ENCODE measurements at places on chromosomes 6 and 20.

- DNase-seq = no peak
Measured at GRCh38 chr6:30258204-30258603, 45.0 kb upstream of the TRIM26 start.

DNA sequence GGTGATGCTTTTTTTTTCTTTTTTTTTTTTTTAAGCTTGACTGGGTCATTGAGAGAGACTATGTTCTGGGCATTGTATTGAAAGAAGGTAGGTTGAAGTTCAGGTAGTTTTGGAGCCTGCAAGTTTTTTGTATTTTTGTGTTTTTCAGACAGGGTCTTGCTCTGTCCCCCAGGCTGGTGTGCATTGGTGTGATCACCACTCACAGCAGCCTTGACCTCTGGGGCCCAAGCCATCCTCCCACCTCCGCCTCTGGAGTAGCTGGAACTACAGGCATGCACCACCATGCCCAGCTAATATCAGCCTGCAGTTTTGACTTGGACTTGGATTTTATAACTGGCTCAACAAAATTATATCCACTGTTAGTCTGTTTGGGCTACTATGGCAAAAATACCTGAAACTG lies 31.7 kb upstream of the TFAP2A start:
- no peak for DNase-seq

GRCh38 chr6:92110403-92110802 lies 1309.0 kb downstream of the EPHA7 start:
- DNase-seq = no peak

DNA sequence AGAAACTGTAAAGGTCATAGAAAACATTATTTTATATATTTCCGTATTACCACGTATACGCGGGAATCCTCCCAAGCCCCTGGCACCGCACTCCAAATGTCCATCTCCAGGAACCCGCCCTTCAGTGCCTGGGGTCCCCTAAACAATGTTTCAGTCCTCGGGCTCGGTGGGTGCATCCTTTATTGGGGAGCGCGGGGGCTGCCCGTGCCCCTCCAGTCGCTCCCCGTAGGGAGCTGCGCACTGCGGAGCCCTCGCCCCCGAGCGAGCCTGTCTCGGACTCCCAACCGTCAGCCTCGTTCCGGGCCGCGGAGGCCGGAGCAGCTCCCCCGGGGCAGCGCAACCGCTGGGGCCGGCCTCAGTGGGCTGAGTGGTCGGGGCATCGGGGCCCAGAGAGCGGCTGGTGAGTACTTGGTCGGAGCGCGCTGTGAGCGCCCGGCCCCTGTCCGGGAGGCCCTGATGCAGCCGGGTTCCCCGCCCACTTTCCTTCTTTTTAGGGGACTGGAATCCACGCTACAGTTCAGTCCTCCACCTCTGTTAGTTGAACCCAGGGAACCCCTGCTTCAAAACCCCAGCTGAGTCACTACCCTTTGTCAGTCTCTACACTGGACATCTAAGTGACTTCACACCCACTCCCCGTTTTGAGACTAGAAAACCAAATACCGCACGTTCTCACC lies at the start of gene DNAH8:
DNAH8 (plus strand) TSS at position 296 of the 674 bp plus-strand sequence. CDS start 7,499 bp downstream, outside the sequence.
- no peak for DNase-seq

DNA sequence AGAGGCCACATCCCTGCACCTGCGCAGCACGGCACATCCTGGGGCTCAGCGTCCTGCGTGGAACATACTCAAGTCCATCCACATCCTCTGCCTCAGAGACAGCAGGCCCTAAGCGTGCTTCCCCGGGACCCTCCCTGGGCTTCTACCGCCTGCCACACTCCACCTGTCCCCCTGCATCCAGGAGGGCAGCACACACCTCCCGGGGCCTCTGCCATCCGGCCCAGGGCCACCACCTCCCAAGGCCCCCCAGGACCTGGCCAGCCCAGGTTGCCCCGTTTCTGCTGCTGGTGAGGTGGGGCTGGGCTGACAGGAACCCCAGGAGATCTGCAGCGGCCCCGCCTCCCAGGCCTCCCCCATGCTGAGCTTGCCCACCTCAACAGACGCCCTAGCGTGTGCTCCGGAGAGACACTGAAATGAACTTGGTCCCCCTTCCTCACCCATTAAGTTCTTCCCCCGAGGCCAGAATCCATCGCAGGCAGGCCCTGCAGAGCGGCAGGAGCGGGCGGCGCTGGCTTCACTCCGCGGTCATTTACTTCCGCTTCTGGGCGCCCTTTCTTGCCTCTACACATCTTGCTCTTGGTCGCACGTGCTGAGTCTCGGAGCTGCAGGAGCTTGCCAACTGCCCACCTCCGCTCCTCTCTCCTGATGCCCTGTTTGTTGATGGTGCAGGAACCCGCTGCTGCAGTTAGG lies 235.3 kb downstream of the TAF4 start:
- DNase-seq = no peak

DNA sequence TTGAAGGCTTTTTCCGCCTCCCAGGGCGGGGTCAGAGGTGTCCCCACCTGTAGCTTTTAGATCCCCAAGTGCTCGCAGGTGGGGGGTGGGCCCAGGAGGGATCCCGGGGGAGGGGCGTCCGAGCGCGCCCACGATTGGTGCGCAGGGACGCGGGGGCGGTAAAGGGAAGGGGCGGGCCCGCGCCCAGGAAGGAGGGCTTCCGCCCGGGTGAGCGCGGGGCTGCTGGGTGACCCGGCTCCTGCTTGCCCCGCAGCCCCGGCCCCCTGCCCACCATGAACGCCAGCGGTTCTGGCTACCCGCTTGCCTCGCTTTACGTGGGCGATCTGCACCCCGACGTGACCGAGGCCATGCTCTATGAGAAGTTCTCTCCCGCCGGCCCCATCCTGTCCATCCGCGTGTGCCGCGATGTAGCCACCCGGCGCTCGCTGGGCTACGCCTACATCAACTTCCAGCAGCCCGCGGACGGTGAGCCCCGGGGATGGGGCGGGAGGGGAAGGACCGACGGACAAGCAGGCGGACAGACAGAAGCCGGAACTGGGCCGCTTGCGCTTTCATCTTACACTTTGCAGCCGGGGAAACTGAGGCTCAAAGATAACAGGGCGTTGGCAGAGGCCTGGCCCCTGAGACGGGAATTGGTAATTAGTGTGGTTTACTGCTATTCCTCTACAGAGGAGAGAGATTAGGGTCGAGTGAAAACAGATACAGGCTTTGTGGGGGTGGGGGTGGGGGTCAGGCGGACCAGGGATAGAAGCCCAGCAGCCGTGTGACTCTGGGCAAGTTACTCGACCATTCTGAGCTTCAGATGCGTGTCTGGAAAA lies at the start of gene PABPC1L:
PABPC1L (plus strand) TSS at position 189 of the 818 bp plus-strand sequence; CDS start at position 273, 84 bp downstream.
- DNase-seq = peak; percentile 93

- peak; percentile 41 for DNase-seq
Measured at GRCh38 chr6:7152462-7152861, 44.7 kb downstream of the RREB1 start.

DNA sequence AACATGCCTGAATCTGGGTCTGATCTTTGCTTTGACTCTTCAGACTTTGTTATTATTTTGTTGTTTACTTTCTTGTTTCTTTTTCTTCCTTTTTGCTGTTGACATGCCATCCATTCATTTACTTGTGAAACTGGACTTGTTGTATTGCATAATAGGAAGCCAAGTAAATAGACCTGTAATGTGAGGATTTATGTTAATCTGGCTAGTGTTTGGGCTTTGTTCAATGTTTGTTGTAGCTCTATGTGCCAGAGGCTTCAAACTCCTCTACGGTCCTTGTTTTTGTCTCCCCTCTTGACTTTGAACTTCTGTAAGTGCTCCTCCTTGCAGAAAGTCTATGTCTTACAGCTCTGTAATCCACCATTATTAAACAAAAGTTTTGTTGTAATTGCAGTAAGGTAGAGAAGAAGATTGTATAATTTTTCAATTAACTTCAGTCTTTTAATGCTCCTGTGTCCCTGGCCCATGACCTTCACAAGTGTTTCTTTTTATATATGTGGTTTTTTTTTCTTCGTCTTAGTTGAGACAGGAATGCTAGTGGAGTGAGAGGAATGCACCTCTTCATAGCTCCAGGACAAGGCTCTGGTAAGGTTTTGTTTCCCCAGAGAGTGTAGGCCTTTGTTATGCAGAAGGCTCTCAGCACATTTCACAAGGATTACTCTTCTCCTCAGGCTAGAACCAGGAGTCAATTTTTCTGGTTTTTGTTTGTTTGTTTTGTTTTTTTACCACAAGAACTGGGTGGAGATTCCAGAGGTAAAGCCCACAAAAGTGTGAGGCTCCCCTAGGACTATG lies 1061.8 kb upstream of the CITED2 start:
- peak; percentile 4 for DNase-seq

- DNase-seq = no peak
Measured at GRCh38 chr6:21354805-21355238, 238.7 kb upstream of the SOX4 start.

- no peak for DNase-seq
Measured at GRCh38 chr6:116238083-116238482, 15.8 kb downstream of the TSPYL4 start.

- DNase-seq = no peak
Measured at GRCh38 chr20:15455279-15455678, 1117.9 kb upstream of the FLRT3 start.

- no peak for DNase-seq
Measured at GRCh38 chr6:157264701-157265100, 58.6 kb downstream of the TMEM242 start.

GRCh38 chr6:131040866-131041265 lies 22.2 kb downstream of the EPB41L2 start:
- DNase-seq = no peak

DNA sequence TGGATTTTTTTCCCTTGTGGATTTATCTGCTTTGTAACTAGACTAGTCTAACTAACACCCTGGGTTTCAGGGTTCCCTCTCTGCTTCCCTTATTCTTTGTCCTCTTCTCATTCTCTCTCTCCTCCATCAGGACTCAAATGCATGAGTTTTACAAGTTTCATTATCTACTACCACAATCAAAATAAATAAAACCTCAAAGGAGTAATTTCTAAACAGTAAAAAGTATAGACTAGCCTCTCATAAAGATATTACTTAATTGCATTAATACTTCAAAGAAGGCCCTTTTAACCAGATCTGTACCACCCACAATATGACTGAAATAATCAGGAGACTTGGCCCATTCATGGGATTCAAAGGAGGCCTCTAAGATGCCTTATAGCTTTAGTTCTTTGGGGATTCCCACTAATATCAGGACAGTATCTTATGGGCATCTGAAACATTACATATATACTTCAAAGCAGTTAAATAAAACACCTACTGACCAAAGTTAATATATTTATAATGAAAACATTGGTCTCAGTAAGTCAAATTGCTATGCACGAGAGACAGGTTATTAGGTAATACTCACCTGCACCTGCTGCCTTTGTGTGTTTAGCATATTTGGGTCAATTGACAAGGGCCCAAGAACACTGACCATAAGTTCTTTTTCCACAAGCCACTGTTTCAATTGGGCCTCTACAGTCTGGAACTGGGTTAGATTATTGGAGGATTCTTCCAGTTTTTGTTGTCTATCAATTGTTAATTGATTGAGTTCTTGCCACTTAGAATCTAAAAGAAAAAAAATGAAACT lies 85.7 kb downstream of the DST start:
- no peak for DNase-seq

- no peak for DNase-seq
Measured at GRCh38 chr20:37922016-37922415, 19.1 kb downstream of the VSTM2L start.

GRCh38 chr6:106884576-106884975 lies 90.0 kb downstream of the CD24 start:
- DNase-seq = no peak

DNA sequence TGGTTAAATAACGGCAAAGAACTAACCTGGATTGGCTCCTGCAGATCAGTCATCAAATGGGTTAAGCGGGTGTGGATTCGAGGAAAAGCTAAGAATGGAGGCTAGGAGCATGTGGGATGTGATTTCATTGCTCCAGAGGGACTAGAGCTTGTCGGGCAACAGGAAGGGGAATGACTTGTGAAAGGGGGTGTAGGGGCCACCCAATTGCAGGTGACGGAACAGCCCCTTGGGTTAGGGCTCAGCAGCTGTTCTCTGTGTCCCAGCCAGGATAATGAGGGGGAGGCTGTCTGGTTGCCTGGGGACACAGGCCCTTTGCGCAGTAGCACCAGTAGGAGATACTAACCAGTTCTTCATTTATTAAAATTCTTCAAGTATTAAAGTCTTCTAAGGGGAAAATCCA lies 25.0 kb upstream of the MRPS18A start:
- no peak for DNase-seq

DNA sequence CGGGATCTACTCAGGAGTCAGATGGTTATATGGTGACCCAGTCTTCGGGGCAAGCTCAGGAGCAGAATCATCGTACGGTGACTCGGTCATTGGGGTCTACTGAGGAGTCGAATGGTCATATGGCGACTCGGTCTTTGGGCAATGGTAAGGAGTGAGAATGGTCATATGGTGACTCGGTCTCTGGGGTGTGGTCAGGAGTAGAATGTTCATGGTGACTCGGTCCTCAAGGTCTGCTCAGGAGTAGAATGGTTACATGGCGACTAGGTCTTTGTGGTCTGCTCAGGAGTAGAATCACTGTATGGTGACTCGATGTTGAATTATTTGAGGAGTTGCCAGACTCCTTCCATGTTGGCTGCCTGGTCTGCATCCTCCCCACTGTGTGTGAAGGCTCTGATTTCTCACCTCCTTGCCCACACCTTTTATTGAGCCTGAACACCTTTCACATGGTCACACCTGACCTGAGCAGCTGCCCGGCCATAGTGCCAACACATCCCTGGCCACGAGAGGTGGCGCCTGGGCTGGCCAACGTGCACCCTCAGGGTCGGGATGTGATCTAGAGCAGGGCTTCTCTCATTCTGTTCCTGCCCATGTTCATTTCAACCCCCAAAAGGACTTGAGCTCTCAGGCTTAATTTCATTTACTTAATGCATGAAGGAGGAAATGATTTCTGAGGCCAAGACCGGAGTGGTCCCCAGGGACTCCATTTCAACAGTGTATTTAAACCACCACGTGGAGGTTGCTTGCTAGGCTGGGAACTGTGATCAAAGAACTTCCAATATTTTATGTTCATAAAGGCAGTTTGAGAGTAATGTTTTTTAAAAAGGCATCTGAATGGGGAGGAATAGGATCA lies 119.5 kb downstream of the PHACTR3 start:
- no peak for DNase-seq

DNA sequence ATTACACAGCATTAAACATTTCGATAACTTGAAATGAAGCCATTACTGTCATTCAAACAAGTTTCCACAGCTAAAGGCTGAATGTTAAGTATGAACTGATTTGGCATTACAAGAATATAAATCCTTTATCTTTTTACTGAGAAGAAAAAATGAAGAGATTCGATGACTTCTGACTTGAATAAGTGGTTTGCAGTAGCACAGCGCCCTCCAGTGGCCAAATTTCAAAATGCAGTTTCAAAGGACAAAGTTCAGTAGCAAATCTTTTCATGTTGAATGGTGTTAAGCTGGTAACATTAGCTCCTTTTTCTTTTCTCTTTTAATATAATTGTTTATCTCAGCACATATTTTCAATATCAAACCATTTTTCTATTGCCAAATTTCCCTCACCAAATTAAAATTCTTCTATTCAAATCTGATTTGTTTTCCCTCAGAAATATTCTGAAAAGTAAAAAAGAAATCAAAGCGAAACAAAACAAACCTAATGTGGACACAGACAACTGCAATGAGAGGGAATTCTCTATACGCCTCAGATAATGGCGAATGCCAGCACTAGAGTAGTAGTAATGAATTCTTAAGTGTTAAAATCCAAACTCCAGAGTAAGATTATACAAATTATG lies 145.7 kb downstream of the BTBD9 start:
- peak; percentile 85 for DNase-seq

- DNase-seq = no peak
Measured at GRCh38 chr6:165082636-165083035, 226.8 kb downstream of the C6orf118 start.

GRCh38 chr6:8389036-8389818 lies 46.1 kb downstream of the SLC35B3 start:
- no peak for DNase-seq

Data from thyroid gland (tissue), 4 donors.